T-helper 2 cell (primary cell): ENCODE measurements at places on chromosomes 1 and 21.

GRCh38 chr1:43309405-43310025, 8.7 kb downstream of the TIE1 start:
- DNase-seq: no peak

GRCh38 chr1:8825985-8826481, 8.6 kb upstream of the RERE start:
- no peak for DNase-seq

DNA sequence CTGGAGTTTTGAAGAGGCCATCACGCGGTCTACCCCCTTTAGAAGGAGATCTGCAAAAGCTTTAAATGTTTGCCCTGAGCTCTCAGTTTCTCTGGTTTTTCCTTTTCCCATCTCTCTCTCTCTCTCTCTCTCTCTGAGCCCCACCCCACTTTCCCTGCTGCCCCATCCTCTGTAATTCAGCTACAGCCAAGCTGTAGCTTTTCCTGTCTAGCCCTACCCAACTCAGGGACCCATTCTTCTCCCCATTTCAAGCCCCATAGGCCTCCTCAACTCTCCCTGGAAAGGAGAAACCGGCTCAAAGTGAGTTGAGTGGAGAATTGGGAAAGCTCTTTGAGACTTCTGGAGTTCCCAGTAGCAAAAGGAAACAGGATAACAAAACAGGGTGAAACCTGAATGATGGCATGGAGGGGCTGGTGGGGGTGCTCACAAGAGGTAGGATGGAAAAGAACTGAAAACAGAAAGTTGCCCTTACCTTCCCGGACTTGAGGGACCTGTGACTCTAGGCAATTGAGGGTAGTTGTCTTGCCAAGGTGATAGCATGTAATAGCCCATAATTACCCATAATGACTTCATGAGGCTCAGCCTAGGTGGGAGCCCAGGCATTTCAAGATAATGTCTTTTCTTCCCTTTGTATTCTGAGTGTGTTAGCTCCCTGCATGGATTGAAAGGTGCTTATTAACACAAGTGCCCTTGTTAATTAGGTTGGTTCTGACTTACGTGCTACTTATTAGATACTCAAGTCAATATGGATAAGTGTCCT, 84.9 kb downstream of the SLC16A1 start:
- DNase-seq: no peak

DNA sequence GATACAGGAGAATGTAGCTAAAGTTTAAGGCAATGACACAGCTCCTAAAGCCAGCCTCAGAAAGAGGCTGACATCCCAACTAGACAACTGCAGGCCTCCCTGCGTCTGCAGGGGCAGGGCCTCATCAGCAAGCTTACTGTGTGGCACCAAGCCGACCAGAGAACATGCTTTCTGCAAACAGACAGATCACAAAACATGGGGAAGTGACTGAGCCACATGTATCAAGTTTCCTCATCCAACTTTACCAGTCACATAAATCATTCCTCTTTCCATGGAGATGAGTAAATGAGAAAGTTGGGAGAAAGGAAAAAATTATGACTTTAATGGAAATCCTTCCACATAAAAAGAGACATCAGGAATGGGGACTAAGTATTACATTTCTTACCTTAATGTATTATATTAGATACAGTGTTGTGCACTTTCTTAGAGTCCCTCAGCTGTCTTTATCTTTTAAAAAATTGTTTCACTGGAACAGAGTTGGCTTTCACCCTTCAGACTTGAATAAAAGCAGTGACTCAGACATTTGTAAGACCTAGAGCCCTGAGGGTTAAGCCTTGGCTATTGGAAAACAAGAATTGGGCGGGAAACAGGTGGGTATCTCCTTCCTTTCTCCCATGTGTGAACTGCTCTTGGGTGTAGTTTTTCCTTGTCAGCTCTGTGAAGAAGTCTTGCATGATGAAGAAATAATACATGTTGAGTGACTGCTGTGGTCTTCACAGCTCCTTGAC, 305.7 kb upstream of the SNX7 start:
- DNase-seq: no peak

- DNase-seq: no peak
Observed at GRCh38 chr21:39555911-39556590, 56.7 kb upstream of the B3GALT5 start.

DNA sequence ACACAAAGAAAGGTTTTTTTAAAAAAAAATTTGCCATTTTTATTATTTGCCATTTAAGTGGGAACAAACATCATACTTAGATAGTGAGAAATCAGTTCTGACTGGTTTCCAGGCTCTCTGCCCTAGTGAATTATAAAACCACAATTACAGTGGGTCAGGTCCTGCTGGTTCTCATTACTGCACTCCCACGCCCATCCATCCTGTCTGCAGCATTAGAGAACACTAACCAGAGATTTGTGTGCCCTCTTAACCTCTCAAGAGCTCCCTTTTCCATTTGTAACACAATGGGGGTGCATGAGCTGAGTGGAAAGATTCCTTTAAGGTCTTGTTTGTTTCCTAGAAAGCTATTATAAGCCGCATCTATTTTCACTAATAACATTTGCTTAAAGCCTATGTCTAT, 489.3 kb downstream of the AMY1C start:
- DNase-seq: no peak

DNA sequence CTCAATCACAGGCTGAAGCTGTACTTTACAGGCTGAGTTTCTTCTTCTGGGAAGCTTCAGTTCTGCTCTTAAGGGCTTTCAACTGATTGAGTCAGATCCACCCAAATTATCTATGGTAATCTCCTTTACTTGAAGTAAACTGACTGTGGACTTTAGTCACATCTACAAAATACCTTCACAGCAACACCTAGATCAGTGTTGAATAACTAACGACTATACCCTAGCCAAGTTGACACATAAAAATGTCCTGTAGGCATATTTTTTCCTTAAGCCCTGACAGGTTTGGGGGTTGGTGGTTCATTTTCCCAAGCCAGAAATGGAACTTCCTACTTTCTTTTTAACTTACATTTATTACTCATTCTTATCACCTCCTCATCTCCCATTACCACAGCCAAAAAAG, 42.9 kb upstream of the PRKACB start:
- no peak for DNase-seq
